ENCODE measurements at places on chromosomes 2 and 18.
A peak's percentile ranks its signal among the peaks of the same experiment; 100 is the strongest.

- no peak for DNase-seq
These were observed 25.9 kb upstream of the DNER start for GRCh38 chr2:229740279-229740678.

GRCh38 chr2:15059870-15060512 is 427.5 kb downstream of the LRATD1 start:
- no peak for DNase-seq

DNA sequence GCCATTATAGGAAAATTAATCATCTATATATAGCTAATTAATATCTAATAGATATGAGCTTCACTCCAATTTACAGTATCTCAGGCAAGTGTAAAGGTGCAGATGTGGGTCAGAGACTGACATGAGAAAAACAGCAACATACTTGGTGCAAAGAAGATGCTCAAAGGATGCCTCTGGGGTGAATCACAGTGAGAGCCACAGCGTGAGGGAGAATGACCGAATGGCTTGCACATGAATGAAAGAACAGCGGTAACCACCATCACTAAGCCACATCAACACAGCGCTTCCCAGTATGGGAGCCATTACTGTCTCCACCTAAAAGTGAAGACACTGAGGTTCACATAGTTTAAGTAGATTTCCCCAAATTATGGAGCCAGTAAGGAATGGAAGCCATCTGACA is 423.4 kb upstream of the ID2 start:
- DNase-seq, result no peak

- DNase-seq, result peak; percentile 19
These were observed 817.9 kb downstream of the SOCS6 start for GRCh38 chr18:71106701-71107100.

- no peak for DNase-seq
These were observed 36.8 kb downstream of the PARD6G start for GRCh38 chr18:80210312-80211083.

DNA sequence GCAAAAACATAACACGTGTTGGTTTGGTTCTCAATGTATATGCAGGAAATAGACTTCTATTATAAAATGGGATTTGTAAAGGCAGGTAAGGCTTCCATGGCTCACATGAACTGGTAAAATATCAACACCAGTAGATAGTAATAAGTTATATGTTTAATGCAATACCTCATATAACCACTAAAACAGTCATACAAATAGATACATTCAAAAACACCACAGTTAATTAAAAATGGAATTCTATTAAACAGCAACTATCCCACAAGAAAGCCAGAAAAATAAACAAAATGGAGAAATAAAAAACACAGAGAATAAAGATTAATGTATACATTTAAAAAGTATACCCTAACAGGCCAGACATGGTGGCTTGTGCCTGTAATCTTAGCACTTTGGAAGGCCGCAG is 243.8 kb upstream of the LRATD1 start:
- no peak for DNase-seq

- no peak for DNase-seq
These were observed 310.8 kb downstream of the PIEZO2 start for GRCh38 chr18:10838553-10838952.

- no peak for DNase-seq
These were observed 677.1 kb downstream of the ZEB2 start for GRCh38 chr2:143842836-143843235.

GRCh38 chr2:229371086-229371485 is 100.0 kb upstream of the PID1 start:
- DNase-seq, result no peak

GRCh38 chr2:213451542-213452239 is 167.4 kb downstream of the SPAG16 start:
- no peak for DNase-seq

DNA sequence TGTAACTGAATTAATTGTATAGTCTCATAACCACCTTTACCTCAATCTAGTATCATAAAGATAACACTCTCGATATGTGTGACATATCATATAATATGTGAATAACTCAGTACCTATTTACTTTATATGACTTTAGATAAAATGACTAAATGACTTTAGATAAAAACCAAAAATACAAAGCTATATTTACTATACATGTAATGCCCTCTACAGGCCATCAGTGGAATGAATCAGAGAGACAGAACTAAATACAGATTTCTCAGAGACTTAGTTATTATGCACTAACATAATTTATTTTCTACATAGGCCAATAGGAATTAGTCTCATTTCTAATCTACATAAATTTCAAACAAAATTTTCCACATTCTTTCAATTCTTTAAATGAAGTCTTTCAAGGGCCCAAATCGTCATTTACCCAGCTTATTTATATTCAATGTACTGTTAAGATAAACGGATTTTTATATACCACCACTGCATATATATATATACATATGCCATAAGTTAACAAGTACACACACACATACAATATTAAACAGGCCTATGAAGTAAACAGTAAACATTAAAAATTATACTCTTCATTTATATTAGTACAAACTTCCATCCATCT is 219.9 kb downstream of the EXOC6B start:
- DNase-seq, result no peak

DNA sequence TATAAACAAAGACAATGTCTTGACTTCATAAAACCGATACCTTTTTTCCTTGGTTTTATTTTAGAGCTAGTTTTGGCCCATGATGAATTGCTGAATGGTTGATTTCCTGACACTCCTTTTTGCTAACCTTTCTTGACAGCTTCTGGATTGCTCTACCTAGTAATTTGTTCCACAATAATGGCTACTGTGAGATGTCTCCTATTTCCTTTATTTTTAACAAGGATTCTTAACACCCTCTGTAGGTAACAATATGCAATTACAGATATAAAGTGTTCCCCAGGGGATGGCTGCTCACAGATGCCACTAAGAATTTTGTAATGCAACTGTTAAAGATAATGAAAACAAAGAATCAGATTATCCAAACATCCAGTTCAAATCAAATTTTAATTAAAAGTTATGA is 100.8 kb upstream of the ATP5MC3 start:
- peak; percentile 5 for DNase-seq

DNA sequence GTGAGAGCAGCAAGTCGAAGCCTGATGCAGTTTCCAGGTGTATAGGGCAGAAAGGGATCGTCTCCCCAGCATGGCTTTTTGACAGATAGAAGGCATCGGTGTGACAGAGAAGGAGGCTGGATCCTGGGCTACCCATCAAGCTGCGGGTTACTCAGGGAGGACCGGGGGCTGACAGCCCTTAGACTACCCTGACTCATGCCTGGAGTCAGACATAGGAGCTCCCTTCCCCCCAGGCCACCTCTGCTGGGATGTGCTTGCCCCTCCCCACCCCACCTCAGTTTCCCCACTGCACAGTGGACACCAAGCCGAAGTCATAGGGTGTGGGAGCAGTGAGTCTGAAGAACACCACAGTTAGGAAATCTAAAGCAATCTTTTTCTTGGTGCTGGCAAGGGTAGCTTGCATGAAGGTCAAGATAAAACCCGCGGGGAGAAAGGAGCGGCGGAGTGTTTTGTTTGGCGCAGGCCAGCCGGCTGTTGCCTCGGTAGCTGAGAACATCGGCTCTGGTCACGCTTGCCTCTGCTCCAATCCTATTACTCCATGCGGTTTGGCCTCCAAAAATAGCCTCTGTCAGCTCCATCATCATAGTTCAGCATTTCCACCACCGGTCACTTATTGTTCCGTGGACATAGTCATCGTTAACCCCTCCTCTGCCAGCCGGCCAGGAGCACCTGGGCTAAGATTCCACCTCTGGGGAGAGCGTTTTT is 169.2 kb upstream of the GLI2 start:
- DNase-seq, result no peak

GRCh38 chr2:66470199-66470598 is 35.3 kb downstream of the MEIS1 start:
- DNase-seq, result no peak

- DNase-seq, result no peak
These were observed 5.5 kb downstream of the LPIN2 start for GRCh38 chr18:3007491-3007890.

- DNase-seq, result no peak
These were observed 22.9 kb downstream of the DOK1 start for GRCh38 chr2:74577448-74577847.

DNA sequence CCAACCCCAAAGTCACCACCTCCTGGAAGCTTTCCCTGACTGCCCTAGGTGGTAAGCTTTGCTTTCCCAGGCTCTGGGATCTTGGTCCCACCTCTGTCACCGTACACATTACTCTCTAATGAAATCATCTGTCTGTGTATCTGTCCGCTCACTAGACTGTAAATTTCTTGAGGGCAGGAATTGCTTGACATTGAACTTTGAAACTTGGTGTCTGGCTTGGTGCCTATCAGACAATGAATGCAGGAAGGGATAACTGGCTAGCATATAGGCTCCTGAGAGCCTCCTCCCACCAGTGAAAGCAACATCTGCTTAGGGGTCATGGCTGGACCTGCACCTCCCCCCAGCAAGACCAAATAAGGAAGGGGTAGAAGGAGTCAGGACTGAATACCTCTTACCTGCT is 155.7 kb downstream of the TNS1 start:
- DNase-seq, result no peak

DNA sequence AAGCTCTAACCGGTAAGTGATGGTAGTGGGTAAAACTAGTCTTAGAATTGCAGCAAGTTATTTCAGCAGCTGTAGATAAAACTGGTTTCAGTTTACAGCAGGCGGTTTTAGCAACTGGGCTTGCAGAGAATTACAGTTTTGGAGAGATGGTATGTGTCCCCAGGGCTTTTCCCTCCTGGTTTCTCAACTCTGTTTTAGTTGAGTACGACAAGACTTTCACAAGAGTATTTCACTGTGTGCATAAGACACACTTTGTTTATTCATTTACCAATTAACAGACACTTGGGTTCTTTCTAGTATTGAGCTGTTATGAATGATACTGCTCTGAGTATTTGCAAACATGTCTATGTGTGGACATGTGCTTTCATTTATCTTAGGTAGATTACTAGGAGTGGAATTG is 65.6 kb upstream of the RFX8 start:
- no peak for DNase-seq

DNA sequence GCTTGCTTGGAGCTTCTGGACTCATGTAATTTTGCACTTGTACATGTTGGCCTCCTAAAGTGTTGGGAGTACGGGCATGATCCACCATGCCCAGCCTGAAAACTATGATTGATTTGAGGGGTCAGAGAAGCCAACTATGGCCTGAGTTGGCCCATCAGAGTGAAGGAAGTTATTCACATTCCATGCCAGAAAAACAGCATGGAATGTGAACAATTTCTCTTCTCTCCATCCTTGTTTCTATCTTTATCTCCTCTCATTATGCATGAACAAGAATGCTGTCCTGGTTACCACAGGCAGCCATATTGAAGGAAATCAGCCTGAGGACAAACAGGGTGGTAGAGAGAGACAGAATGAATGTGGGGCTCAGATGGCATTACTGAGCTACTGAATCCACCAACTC is 3.5 kb upstream of the CD226 start:
- no peak for DNase-seq

- DNase-seq, result no peak
These were observed 5.2 kb downstream of the CSRNP3 start for GRCh38 chr2:165474619-165475276.

DNA sequence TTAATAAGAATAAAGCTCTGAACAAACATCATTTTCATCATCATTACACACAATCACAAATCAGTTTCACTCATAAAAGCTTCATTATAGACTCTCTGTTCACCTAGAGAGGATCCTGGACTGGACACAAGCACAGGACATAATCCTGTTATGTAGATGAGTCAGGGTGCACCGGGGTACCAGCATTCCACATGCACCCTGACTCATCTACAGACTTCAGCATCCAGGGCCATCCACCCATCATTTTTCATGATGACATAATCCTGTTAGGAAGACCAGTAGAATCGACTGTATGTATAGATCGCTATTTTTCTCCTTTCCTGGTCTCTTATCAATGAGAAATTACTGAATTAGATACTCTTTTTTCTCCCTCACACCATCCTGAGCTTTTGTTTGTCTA is 73.7 kb upstream of the PIK3C3 start:
- DNase-seq, result no peak

DNA sequence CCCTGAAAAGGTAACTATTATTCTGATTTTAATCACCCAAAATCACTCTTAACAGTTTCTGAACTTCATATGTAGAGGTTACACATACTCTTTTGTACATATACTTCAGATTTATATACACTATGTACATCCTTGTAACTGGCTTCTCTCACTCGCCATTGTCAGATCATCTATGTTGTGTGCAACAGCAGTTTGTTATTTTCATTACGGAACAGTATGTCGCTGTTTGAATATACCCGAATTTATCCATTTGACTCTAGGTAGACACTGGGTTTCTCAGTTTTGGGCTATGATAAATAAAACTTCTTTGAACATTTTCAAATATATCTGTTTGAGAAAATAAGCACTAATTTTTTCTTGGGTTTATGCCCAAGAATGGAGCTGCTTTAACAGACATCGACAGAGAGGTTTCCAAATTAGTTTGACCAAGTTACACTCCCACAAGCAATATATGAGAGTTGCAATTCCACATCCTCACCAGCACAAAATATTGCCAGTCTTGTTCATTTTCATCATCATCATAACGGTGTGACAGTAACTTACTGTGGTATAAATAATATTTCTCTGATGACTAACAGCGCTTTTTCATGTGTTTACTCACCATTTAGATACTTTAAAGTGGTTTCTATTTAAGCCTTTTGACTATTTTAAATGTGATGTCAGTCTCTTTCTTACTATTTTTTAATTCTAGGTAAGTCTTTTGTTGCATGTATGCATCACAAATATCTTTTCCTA is 80.9 kb downstream of the SMC6 start:
- no peak for DNase-seq

DNA sequence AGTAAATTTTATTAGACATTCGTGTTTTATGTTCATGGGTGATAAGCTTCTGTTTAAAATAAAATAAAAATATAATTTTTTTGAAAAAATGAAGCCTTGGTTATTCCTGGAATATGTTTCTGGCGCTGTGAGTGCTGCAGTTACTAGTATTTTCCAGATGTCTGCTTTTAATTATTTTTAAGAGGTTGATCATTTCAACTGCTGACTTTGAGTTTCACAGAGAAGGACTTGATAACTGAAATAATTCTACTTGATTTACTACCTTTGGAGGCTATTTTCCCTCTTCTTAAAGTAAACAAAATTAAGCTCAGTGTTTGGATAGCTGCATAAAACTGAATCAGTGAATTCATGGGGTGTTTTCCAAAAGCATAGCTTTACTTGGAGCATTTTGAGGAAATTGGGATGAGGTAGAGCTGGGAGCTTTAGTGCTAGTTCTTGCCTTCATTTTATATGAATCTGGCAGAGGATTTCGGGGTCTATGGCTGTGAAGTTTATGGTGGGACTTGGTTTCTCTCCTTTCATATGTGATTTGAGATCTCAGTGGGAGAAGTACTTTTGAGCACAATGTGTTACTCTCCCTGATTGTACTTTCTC is 666.5 kb downstream of the DCDC2C start:
- DNase-seq, result no peak

DNA sequence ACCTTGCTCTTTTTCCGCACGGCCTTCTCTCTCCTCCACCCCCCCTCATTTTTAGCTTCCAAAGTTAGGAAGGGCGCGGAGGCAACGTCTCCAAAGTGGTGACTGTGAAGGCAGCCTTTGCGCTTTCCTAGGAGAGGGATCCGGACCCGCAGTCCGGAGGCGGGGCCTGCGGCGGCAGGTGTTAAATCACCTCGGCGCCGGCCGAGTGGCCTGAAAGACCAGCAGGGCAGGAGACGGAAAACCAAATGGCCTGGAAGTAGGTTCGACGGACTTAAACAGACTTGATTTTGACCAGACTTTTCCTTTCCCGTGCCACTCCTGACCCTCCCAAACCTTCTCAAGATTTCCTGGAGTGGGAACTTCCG is 615 bp downstream of the GORASP2 start:
- peak; percentile 14 for DNase-seq

GRCh38 chr2:205878999-205879762 is 196.9 kb downstream of the NRP2 start:
- no peak for DNase-seq

- DNase-seq, result no peak
These were observed 153.4 kb downstream of the CAPN13 start for GRCh38 chr2:30653847-30654246.
